Esophagus muscularis mucosa (tissue), 4 donors: ENCODE measurements at places on chromosomes 2 and 18. TPM values are rescaled to one million over a fixed set of nuclear protein-coding genes. Genes with fewer than 3 reads are reported as not detected.

GRCh38 chr2:174325373-174326160, 9.2 kb upstream of the SP9 start:
- H3K27me3 ChIP-seq, result peaks cover 78% of the 10 kb centered on the region
- H3K4me1 ChIP-seq, result peaks cover 29% of the 10 kb centered on the region
- H3K27ac ChIP-seq, result no peak overlapping the region
- peak overlapping the region; percentile 44 for H3K4me3 ChIP-seq

GRCh38 chr2:10045561-10046355, 2.4 kb downstream of the KLF11 start:
- no peaks in the 10 kb centered on the region for H3K27me3 ChIP-seq
- H3K4me3 ChIP-seq, result peak overlapping the region; percentile 19
- peaks cover 44% of the 10 kb centered on the region for H3K36me3 ChIP-seq

- no peaks in the 10 kb centered on the region for H3K27me3 ChIP-seq
- no peak for DNase-seq
- peaks cover 19% of the 10 kb centered on the region for H3K4me1 ChIP-seq
- H3K4me3 ChIP-seq, result no peak overlapping the region
- no peaks in the 10 kb centered on the region for H3K36me3 ChIP-seq
- H3K27ac ChIP-seq, result peak overlapping the region; percentile 55
Measured at GRCh38 chr2:101559551-101559950, 84.6 kb upstream of the RFX8 start.

DNA sequence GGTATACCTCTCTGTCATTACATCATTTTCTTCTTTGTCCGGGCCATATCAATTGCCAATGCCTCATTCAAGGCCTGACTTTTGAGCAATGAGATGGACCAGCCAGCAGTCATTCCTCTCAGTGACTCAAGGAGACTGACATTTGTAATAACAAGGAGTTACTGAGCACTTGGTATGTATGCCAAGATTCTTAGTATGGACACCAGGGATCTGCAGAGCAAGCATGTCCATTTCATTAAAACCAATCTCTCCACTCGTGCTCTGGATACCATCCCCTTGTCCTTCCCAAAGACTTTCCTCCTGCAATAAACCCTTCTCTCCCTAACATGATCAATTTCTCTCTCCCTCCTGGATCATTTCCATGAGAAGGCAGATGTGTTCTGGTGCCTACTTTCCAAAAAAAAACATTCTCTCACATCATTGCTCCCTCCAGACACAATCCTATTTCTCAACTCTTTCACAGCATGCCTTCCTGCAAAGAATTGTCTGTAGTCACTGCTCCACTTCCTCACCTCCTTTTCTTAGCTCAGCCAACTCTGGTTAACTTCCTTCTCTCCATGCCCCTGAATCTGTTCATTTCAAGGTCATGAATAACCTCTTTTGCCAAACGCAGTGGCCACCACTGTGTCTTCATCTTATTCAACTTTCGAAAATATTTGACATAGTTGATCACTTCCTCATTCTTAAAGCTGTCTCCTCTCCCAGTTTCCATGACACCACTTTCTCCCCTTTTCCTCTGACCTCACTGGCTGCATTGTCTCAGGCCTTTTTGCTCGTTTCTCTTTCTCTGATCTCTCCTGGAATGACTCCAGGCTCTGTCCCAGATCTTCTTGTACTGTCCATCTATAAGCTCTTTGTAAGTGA, 102.8 kb upstream of the CYP1B1 start:
- no peak overlapping the region for H3K4me3 ChIP-seq
- DNase-seq, result no peak
- H3K27ac ChIP-seq, result peak overlapping the region; percentile 64
- H3K27me3 ChIP-seq, result no peaks in the 10 kb centered on the region
- peaks cover 19% of the 10 kb centered on the region for H3K4me1 ChIP-seq
- H3K36me3 ChIP-seq, result no peaks in the 10 kb centered on the region

DNA sequence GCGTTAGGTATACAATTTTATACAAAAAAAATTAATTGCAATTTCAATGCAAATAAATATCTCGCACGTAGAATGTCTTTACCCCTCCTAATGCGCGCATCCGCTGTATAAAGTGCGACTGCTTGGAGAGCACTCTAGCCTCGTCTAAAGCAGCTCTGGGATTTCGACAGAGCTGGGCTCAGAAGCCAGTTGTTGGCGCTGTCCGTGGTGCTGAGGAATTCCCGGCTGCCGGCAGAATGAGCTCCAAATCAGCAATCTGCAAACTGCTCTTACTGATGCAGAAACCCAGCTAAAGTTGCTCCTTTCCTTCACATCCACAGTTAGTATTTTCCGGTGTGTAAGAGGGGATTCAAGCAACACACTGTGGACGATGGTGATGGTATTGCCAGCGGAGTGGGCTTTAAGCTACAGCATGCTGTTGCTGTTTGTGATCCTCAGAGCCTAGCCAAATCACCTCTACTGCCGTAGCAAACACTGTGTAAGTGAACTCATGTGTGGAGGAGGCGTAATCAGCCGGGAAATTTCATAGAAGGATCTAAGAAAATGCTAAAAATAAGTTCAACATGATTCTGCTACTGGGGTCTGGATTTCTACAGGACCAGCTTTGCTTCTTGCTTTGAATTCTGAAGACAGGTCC, at the start of gene VWC2L:
Gene VWC2L, plus strand, starts transcription at position 137 of the 637 bp plus-strand sequence. CDS start 3,140 bp downstream, outside the sequence.
- H3K27me3 ChIP-seq, result no peaks in the 10 kb centered on the region
- H3K4me3 ChIP-seq, result no peak within 1 kb of the TSS
- H3K4me1 ChIP-seq, result no peaks in the 10 kb centered on the region
- H3K36me3 ChIP-seq, result no peaks in the 10 kb centered on the region
- no peak within 1 kb of the TSS for H3K27ac ChIP-seq

GRCh38 chr18:11989174-11989573, 7.9 kb downstream of the IMPA2 start:
- no peak overlapping the region for H3K4me3 ChIP-seq
- DNase-seq, result no peak
- H3K27ac ChIP-seq, result peak overlapping the region; percentile 34
- H3K36me3 ChIP-seq, result no peaks in the 10 kb centered on the region

DNA sequence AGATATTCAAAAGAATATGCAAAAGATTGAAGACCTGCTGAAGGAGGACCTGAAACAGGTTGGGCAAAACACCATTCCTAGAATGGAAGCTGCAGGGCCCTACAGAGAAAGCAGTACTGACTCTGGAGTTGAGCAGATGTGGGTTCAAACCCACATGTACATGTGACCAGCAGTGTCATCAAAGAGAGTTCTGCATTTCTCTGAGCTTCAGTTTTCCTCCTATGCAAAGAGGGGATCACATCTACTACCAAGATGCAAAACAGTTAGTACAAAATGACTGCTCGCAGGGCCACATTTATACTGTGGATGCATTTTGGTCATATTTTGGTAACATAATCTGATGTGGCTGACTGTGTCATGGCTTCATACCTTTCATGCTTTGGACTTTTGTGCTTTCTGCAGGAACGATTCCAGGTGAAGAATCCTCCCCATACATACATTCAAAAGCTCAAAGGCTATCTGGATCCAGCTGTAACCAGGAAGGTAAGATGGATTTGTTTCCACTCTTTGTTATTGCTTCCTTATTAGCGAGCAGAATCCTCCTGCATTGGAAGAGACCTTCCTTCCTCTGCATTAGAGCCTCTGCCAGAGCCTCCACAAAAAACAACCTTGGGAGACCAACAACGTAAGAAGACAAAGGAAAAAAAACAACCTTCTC, 174.8 kb downstream of the PRPF40A start:
- DNase-seq, result no peak
- no peaks in the 10 kb centered on the region for H3K27me3 ChIP-seq
- H3K36me3 ChIP-seq, result no peaks in the 10 kb centered on the region
- H3K4me3 ChIP-seq, result no peak overlapping the region
- H3K27ac ChIP-seq, result peak overlapping the region; percentile 42

- H3K27ac ChIP-seq, result no peak overlapping the region
- H3K27me3 ChIP-seq, result no peaks in the 10 kb centered on the region
- H3K4me1 ChIP-seq, result no peaks in the 10 kb centered on the region
- H3K36me3 ChIP-seq, result no peaks in the 10 kb centered on the region
- no peak for DNase-seq
Measured at GRCh38 chr2:46634905-46635304, 155.5 kb downstream of the TMEM247 start.

GRCh38 chr2:80073134-80073561, 231.4 kb downstream of the LRRTM1 start:
- no peaks in the 10 kb centered on the region for H3K27me3 ChIP-seq
- DNase-seq, result no peak
- H3K4me3 ChIP-seq, result no peak overlapping the region
- no peak overlapping the region for H3K27ac ChIP-seq
- H3K36me3 ChIP-seq, result no peaks in the 10 kb centered on the region

GRCh38 chr2:24617424-24617823, 126.4 kb downstream of the NCOA1 start:
- H3K4me3 ChIP-seq, result no peak overlapping the region
- H3K27ac ChIP-seq, result no peak overlapping the region
- no peak for DNase-seq
- no peaks in the 10 kb centered on the region for H3K27me3 ChIP-seq
- H3K36me3 ChIP-seq, result no peaks in the 10 kb centered on the region
- peaks cover 15% of the 10 kb centered on the region for H3K4me1 ChIP-seq

DNA sequence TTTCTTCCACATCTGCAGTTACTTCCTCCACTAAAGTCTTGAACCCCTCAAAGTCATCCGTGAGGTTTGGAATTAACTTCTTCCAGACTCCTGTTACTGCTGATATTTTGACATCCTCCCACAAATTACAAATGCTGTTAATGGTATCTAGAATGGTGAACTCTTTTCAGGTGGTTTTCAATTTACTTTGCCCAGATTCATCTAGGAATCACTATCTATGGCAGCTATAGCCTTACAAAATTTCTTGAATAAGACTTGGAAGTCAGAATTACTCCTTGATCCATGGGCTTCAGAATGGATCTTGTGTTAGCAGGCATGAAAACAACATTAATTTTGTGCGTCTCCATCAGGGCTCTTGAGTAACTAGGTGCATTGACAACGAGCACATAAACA, 19.9 kb downstream of the EPAS1 start:
- no peak for DNase-seq
- H3K36me3 ChIP-seq, result peaks cover 5% of the 10 kb centered on the region
- H3K4me3 ChIP-seq, result no peak overlapping the region
- H3K4me1 ChIP-seq, result peaks cover 70% of the 10 kb centered on the region
- no peaks in the 10 kb centered on the region for H3K27me3 ChIP-seq
- peak overlapping the region; percentile 72 for H3K27ac ChIP-seq

DNA sequence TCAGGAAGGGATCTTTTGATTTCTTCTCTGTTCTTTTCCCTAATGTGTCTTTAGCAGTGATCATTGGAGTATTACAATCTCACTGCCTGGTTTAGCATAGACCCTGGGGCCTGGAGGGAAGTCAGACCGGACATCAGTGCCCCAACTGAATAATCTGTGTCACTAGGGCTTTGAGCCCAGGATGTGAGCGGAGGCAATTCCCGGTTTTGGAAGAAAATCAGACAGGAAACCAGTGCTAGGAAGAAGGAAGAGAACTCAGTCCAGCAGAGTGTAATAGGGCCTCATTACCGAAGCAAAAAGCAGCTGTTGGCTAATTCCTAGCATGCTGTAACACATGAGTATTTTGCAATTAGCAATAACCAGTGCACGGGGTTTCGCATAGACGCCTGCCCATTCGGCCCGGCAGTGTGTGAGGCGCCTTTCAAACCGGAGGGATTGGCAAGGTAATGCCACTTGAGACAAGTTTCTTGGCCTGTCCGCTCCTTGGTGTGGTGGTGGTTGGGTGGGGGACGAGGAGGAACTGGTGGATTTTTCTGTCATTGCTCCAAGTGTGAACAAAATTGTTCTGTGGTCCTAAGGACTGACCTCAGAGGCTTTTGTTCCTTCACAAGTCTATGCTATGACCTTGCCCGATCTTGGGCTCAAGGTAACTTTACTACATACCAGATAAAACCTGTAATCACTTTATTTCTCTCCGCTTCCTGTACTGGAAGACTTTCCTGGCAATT, 2.8 kb downstream of the FOSL2 start:
- DNase-seq, result no peak
- H3K4me3 ChIP-seq, result peak overlapping the region; percentile 86
- H3K27ac ChIP-seq, result peak overlapping the region; percentile 100
- no peaks in the 10 kb centered on the region for H3K27me3 ChIP-seq

- H3K27ac ChIP-seq, result no peak overlapping the region
- no peak overlapping the region for H3K4me3 ChIP-seq
- H3K4me1 ChIP-seq, result no peaks in the 10 kb centered on the region
- no peak for DNase-seq
- H3K36me3 ChIP-seq, result no peaks in the 10 kb centered on the region
Measured at GRCh38 chr2:184644685-184645084, 46.4 kb downstream of the ZNF804A start.

GRCh38 chr2:9741110-9741509, 102.2 kb upstream of the TAF1B start:
- H3K27ac ChIP-seq, result no peak overlapping the region
- H3K4me3 ChIP-seq, result no peak overlapping the region
- H3K36me3 ChIP-seq, result no peaks in the 10 kb centered on the region
- H3K27me3 ChIP-seq, result no peaks in the 10 kb centered on the region
- no peak for DNase-seq
- H3K4me1 ChIP-seq, result peaks cover 14% of the 10 kb centered on the region

DNA sequence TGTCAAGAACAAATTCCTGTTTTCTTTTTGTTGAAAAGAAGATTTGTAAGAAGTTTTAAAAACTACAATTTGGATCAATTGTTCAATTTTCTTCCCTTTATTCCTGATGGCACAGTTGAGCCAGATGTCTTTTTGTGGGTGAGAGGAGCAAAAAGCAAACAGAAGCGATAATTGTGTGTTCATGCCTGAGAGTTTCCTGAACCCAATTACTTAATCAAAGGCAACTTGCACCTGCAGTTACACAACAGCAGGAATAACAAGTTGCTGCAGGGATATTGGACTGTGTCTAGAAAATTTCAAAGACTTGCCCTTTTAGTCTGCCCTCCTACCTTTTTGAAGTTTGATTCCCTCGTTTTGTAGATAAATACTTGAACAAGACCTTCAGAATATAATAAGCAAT, 383.6 kb downstream of the DSEL start:
- H3K4me3 ChIP-seq, result no peak overlapping the region
- H3K27me3 ChIP-seq, result no peaks in the 10 kb centered on the region
- DNase-seq, result no peak
- H3K4me1 ChIP-seq, result no peaks in the 10 kb centered on the region
- H3K27ac ChIP-seq, result no peak overlapping the region

GRCh38 chr2:212928681-212929080, 222.7 kb downstream of the IKZF2 start:
- no peak overlapping the region for H3K27ac ChIP-seq
- H3K36me3 ChIP-seq, result no peaks in the 10 kb centered on the region
- no peak overlapping the region for H3K4me3 ChIP-seq
- no peaks in the 10 kb centered on the region for H3K4me1 ChIP-seq
- no peaks in the 10 kb centered on the region for H3K27me3 ChIP-seq
- no peak for DNase-seq

GRCh38 chr18:22363867-22364463, 53.8 kb downstream of the CTAGE1 start:
- no peaks in the 10 kb centered on the region for H3K4me1 ChIP-seq
- H3K27ac ChIP-seq, result no peak overlapping the region
- no peaks in the 10 kb centered on the region for H3K36me3 ChIP-seq

- no peaks in the 10 kb centered on the region for H3K36me3 ChIP-seq
- H3K4me3 ChIP-seq, result no peak overlapping the region
- no peak overlapping the region for H3K27ac ChIP-seq
- H3K4me1 ChIP-seq, result no peaks in the 10 kb centered on the region
- DNase-seq, result no peak
- no peaks in the 10 kb centered on the region for H3K27me3 ChIP-seq
Measured at GRCh38 chr2:127541809-127542208, 6.3 kb downstream of the MYO7B start.

ERBB4 gene
- total RNA-seq, result 0.19 TPM

BCL2 gene
- 34.7 TPM for total RNA-seq

CYP26B1 gene
- total RNA-seq, result 1.2 TPM

PASK gene
- 1.7 TPM for total RNA-seq

MLPH gene
- 7.9 TPM for total RNA-seq

MAL gene
- 42.8 TPM for total RNA-seq

RAB27B gene
- total RNA-seq, result 0.42 TPM

MEIS1 gene
- 166 TPM for total RNA-seq

AMER3 gene
- total RNA-seq, result not detected

NT5DC4 gene
- not detected for total RNA-seq

COLEC11 gene
- 2.1 TPM for total RNA-seq
